ENCODE measurements at places on chromosomes 4 and X.

- DNase-seq = no peak
These were observed 1494.9 kb upstream of the AGA start for GRCh38 chr4:178937130-178937529.

DNA sequence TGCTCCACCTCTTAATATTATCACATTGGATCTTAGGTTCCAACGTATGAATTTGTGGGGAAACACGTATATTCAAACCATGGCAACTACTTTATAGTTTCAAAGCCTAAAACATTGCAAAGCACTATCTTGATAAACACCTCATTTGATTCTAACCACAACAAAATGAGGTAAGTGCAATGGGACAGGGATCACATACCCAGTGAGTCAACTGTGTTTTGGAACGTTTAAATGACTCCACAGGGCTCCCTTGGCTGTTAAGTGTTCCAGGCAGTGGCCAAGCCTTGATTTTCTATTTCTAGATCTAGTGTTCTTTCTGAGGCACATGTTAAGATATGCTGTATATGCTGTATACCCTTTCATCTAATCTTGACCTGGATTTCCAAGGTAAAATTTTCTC, 54.5 kb upstream of the C1QTNF7 start:
- DNase-seq = no peak

GRCh38 chr4:176753049-176753448, 39.7 kb downstream of the VEGFC start:
- DNase-seq = no peak

DNA sequence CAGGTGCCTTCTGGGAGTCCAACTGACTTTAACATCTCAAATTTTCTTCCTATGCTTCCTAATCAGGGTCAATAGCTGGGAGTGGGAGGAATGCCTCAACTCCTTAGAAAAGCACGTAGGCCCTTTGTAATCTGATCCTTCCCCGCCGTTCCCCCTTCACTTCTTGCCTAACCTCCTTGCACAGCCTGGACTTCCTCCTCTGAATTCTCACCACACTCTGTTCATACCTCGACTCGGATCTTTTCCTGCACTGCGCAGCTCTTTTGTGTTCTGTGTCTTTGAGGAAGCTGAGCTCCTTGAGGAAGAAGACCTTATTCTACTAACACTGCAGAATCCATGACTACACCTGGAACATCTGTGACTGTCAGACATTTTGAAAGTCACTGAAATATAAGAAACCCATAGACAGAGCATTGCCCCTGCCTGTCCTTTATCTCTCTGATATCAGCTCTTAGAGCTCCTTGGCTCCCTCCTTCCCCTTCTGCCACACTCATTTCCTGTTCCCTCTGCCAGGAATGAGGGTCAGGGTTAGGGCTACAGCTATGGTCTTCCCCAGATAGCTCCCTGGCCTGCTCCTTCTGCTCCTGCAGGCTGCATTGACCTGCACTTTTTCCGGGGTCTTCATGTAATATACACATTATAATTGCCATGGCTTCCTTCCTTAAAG, 140.2 kb upstream of the LDB2 start:
- no peak for DNase-seq

GRCh38 chr4:33453436-33453835, 2733.3 kb downstream of the PCDH7 start:
- no peak for DNase-seq

DNA sequence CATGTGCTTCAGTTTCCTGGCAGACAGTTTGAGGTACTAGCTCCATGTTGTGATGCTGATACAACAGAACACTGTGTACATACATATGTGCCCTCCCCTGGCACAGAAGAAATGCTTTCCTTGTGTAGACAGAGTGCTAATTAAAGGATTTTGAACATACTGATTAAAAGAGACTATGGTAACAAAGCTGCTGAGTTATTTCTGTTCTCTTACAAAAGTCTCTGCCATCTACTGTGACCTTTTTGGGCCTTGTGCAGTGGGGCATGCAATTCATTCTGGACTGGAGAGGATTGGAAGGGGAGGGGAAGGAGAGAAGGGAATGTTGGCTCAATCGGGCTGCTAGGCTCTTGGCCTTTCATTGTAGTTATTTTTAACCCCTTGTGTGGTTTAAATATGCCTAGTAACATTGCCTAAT, 6.0 kb downstream of the PDLIM5 start:
- DNase-seq = no peak

- no peak for DNase-seq
These were observed 30.8 kb downstream of the GPM6B start for GRCh38 chrX:13786048-13786447.

- no peak for DNase-seq
These were observed 14.6 kb downstream of the SYN1 start for GRCh38 chrX:47605024-47605423.

- no peak for DNase-seq
These were observed 7.6 kb upstream of the OPHN1 start for GRCh38 chrX:68440940-68441339.

DNA sequence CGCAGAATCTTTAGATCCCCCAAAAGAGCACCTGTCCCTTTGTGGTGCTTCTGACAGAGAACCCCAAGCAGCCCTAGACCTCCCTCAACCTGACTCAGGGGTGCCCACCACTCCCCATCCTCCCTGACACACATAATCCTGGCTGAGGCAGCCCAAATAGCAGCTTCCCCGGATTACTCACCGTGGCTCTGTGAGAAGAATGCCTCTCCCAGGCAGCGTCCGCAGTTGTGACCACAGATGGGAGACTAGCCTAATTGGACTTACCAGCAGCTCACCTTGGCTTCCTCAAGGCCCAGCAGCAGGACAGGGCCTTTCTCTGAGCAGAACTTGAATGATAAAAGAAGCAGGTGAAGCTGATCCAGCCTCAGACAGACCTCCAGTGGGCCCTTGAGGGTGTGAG, 10.3 kb upstream of the ODAPH start:
- DNase-seq = no peak

- peak; percentile 8 for DNase-seq
These were observed at the start of gene FRMPD3 for GRCh38 chrX:107448998-107449835. FRMPD3 (plus strand) TSS chrX:107449652; CDS start chrX:107526589, 76,937 bp downstream.

DNA sequence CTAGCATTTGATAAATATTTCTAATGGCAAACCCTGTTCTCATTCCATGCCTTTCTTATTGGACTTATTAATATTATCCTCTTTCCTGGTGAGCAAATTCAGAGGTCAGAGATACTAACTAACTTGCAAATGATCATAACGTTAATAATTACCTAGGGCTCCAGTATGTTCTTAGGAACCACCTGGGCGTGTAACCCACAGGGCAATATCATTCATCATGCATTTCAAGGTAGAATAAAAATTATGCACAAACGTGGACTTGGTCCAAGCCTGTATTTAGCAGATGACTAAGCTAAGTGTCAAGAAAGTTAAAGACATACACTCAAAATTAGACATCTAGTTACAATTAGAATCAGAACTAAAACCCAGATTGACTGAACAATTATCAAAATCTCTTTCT, 850.1 kb downstream of the TRIML1 start:
- DNase-seq = no peak

DNA sequence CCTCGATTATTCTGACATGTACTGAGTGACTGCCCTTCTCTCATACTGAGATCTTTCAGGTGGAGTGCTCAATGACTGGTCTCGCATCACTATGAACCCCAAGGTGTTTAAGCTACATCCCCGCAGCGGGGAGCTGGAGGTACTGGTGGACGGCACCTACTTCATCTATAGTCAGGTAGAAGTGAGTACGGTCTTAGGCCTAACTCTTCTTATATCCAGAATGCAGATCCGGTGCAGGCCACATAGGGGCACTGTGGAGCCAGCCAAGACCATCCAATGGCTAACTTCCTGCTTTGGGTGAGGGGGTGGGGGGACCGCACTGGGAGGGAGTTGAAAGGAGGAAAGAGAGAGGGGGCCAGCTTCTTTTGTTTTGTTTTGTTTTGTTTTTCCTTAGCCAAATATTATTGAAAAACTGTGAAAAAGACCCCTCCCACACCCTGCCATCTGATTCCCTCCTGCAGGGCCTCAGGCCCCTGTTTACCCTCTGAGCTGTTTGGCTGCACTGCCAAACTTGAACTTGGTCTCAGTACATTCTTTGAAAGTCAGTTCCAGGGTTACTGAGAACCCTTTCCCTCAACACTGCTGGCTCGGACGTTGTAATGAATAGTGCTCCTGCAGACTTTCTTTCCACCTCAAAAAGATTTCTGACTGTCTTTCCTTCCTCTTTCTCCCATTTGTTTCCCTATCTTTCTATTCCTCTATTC, 16.2 kb downstream of the AWAT2 start:
- peak; percentile 35 for DNase-seq

DNA sequence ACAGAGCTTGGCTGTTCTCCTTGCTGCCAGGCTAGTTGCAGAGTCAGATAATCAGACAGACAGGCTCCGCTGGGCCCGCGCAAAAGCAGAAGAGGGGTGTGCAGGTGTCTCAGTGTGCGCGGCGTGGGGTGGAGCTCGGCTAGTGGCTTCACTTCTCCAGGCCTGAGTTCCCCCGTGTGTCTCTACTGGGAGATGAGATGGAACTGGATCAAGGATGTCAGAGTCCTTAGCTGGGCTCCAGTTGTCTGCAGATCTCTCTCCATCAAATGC, 21.1 kb downstream of the HTRA3 start:
- no peak for DNase-seq

- no peak for DNase-seq
These were observed 283.2 kb downstream of the PCDH18 start for GRCh38 chr4:137249112-137249511.

GRCh38 chr4:87405211-87405820, 14.3 kb upstream of the HSD17B11 start:
- no peak for DNase-seq

DNA sequence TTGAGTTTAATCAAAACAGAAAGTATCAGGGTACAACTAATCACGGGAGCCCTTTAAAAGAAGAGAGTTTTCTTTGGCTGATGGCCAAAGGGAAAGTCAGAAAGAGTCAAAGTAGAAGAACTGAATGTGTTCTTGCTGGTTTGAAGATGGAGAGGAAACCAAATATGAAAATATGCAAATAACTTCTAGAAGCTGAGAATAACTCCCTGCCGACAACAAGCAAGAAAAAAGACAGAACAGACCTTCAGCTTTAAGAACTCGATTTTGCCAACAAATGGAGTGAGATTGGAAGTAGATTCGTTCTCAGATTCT, 903.8 kb downstream of the STIM2 start:
- peak; percentile 50 for DNase-seq

GRCh38 chr4:145278341-145279121, 98.1 kb upstream of the OTUD4 start:
- DNase-seq = no peak
